H7 (cell line): ENCODE measurements at places on chromosomes 3 and 15. TPM values are rescaled to one million over a fixed set of nuclear protein-coding genes. Genes with fewer than 3 reads are reported as not detected.

Gene TMEM158
- 9.8 and 11.5 TPM in 2 replicates for total RNA-seq

- no peak for DNase-seq
Observed at GRCh38 chr15:55241891-55242290, 45.1 kb upstream of the RSL24D1 start.

- no peak for DNase-seq
Observed at GRCh38 chr15:81375461-81375860, 1.4 kb upstream of the TMC3 start.

Gene ZNF35
- 13.7 and 15.5 TPM in 2 replicates for total RNA-seq

- no peak for DNase-seq
Observed at GRCh38 chr3:171736556-171736955, 73.7 kb downstream of the PLD1 start.

DNA sequence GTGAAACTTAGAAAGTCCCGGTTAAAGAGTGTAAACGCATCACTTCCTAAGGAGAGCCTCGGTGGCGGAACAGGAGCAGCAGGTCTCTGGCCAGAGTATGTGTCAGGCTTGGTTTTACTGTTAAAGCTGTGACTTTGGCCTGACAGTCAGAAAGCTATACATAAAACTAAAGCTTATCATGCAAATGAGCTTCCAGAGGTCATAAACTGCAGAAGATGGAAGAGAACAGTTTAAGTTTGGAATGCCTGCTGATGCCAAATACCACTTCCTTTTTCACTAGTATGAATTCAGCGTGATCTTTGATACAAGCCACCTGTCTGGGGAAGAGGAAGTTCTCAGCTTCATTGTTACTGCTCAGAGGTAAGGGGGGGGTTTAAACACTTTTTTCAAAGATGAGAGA, 125.1 kb upstream of the CTDSPL start:
- no peak for DNase-seq

DNA sequence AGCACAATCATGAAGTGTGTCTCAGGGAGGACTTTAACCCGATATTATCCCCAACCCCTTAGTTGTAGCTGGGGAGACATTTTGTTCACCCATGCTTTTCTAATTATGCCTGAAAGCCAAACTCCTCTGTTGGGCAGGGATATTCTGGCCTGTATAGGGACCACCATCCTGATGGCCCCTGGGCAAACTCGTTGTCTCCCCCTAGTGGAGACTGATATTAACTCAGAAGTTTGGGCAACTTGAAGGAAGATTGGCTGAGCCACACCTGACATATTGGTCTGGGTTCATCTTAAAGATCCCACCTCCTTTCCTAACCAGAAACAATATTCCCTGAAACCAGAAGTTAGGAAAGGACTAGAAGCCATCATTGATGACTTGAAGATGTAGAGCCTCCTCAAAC, 42.3 kb downstream of the TM4SF18 start:
- DNase-seq = peak; percentile 30

DNA sequence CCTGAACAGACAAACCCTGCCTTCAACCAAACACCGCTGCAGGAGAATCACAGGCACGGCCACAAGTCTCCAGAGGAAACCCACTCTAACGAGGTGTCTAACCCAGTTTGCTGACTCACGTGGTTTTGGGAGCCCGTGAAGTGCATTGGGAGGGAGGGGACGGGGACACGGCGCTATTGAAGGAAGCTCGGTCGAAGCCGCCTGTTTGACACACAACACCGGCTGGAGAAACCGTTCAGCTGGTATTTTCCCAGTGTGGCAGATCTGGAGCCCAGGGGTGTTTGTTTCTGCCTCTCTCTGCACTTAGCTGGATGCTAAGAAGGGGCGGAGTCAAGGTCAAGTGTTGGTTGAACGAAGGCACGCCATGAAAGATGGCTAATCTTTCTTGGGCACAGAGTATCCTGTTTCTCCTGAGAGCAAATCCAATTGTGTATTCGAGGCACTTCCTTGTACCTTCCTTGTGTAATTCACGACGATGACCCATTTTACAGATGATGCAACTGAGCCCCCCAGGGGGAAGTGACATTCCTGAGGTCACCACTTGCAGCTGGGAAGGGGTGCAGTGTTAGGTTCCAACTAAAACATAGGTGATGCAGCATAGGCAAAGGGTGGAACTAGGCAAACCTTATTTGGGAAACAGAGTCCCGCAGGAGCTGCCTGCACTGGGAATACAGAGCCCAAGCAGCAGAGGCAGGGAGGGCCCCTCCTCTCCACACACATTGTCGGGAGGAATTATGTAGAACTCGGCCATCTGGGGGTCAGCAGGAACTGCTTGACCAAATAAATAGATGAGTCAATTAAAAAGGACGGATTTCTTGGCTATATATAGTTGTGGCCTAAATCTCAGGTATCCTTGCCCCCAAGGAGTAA, 22.5 kb downstream of the SLC6A6 start:
- no peak for DNase-seq

- DNase-seq = no peak
Observed at GRCh38 chr3:16439848-16440708, 73.4 kb downstream of the RFTN1 start.

DNA sequence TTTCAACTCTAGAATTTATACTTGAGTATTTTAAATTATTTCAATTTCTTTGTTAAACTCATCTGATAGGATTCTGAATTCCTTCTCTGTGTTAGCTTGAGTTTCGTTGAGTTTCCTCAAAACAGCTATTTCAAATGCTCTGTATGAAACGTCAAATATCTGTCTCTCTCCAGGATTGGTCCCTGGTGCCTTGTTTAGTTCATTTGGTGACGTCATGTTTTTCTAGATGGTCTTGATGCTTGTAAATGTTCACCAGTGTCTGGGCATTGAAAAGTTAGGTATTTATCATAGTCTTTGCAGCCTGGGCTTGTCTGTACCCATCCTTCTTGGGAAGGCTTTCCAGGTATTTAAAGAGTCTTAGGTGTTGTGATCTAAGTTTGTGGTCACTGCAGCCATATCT, 151.1 kb downstream of the KCNAB1 start:
- no peak for DNase-seq

DNA sequence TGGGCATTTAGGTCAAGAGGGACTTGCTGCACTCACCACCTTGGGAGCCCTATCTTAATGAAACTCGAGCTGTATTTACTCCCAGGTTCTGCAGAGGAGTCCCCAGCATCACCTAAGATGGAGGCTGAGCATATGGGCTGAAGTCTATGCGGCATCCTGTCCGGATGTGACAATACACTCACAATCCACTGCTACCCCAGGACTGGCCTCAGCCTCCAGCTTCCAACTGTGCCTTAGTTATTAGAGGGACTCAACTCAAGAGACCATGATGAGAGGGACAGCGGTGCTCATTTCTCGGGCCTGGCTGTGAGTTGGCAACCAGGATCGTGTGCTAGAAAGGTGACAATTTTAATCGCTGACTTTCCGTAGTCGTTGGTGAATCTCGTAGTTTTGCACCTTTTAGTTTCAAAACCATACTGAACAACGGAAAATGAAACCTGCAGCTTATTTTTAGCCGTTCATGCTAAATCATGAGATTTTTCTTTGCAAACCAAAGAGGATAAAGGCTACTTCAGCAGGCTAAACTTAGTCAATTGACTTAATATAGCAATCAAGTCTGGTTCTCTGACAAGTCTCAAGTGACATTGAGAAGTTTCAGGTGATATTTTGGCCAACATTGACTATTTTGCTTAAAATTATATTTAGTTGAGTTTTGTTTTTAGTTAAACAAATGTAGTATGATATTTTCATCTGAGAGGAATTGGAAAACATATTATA, 11.1 kb downstream of the ZBTB38 start:
- DNase-seq = no peak

Gene SAXO2
- total RNA-seq = 1.1 and 8.6 TPM in 2 replicates

Gene IL5RA
- not detected in 2 replicates for total RNA-seq

GRCh38 chr3:354432-354831, 157.9 kb downstream of the CHL1 start:
- peak; percentile 14 for DNase-seq

- DNase-seq = no peak
Observed at GRCh38 chr15:88011533-88011932, 245.0 kb downstream of the NTRK3 start.

GRCh38 chr3:160643994-160644393, 33.0 kb upstream of the ARL14 start:
- DNase-seq = no peak

DNA sequence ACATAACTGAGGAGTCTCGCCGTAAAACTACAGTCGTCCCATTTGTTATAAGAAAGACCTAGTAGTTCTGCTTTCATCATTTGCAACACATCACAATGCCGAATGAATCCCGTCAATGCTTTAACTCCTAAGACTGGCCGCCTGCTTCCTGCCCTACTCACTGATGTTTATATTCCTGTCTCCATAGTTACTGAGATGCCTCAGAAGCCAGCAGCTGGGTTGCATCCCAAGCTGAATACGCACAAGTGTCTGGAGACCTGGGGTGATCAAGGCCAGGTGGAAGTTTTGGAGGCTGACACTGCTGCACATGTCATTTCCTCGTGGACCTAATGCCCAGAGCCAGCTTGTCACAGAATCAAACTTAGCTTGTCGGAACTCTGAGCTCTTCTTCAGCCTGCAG, 95.2 kb upstream of the UBE2E1 start:
- DNase-seq = peak; percentile 23

DNA sequence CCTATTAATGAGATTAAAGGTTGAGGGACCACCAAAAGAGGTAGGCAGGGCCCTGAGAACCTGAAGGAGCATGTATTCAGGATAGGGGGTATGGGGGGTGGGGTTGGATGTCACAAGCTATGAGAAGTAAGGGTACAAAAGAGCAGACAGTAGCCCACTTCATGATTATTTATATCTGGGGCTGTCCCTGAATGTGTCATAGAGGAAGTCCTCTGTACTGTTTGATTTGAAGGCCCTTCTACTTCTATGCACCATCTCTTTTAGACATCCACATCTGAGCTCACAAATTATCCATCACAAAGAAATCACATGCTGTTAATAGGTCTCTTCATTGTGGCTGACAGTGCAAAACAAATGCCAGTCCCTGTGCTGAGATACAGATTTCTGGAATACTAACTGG, 68.6 kb downstream of the FHIT start:
- no peak for DNase-seq

DNA sequence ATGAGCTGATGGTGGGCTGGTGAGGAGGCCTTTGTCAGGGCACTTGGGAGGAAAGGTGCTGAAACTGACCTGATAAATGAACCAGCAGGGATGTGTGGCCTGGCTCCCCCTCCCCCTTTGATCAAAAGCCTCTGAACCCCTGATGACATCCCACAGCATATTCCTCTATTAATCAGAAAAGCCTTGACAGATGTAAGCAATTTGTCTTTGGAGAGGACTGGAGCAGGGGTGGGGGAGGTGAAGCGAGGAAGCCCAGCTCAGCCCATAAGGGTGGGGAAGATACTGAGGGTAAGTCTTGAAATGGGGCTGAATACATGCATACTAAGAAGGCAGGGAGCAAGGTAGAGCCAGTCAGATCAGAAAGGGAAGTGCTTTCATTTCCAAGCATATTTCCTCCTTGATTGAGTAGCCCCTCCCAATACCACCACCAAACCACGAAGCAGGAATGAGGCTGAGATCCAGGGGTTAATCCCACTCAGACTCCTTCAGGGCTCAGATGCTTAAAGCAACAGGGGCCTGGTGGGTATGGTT, 34.7 kb upstream of the MRPS22 start:
- no peak for DNase-seq

GRCh38 chr3:174462916-174463315, 396.2 kb upstream of the NAALADL2 start:
- DNase-seq = no peak

Gene PTH1R
- total RNA-seq = 32.3 and 35.2 TPM in 2 replicates

DNA sequence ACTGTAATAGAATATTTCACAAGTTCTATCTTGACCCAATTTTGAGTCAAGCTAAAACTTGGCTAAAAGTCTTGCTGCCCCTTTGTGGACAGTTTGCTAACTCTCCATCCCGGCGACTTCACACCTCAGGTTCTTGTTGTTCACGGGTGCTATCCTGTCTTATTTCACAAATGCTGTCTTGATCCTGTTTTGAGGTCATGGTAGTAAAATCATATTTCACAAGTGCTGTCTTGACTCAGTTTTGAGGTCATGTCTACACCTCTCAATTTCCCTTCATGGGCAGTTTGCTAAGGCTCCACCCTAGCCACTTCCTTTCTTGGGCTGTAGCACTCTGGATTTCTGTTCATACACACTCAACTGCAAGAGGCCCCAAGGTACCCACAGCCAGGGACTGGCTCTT, 45.0 kb upstream of the GK5 start:
- DNase-seq = no peak

DNA sequence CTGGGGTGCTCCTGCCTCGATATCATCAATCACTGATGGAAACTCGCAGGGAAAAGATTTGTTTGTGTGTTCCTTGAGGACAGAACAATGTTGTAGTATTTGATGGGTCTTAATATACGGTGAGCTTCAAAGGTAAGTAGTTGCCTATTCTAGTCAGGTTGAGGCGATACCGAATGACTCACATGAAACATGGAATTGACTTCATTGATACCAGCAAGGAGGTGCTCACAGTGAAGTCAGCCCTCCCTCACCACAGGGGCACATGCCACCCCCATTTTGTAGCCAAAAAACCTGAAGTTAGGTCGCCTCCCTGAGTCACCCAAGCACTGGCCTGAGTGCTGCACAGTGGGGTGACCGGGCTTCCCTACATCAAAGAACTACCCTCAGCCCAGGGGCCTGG, 3.7 kb upstream of the ALDH1A3 start:
- DNase-seq = no peak

Gene OCA2
- total RNA-seq = 0.21 and 0.37 TPM in 2 replicates

Gene ZWILCH
- 57.8 and 68.3 TPM in 2 replicates for total RNA-seq

DNA sequence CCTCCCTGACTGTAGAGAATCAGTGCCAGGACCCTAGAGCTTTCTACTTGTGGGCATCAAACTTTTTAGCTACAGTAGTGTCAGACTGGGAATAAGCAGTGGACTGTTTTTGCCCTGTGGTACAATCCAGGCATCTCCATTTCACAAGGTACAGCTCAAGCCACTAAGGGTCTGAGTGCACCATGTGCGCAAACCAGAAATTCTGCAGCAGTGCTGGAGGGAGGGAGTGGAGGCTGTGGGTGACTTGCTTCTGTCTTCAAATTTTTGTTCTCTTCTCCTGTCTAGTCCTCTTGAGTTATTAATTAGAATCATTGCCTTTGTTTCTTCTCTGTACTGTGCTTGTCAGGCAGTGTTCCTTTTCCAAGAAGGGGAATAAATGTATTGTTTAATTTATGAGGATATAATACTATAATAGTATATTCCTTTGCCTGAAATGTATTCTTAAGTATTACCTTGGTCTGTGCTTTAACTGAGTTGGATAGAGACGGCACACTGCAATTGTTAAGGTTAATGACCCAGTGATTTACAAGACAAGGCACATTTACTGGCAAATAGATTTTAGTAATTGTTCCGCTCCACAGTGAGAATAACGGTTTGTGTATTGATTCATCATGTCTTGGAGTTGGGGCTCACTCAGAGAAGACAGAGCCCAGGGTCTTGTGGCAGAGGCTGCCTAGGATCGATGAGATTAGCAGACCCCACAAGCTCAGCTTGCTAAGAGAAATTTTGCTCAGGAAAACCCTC, 390.6 kb upstream of the CFAP20DC start:
- DNase-seq = no peak

Gene CD200R1
- total RNA-seq = 0.18 and 0.38 TPM in 2 replicates
